ENCODE measurements at places on chromosomes 2 and 18.

DNA sequence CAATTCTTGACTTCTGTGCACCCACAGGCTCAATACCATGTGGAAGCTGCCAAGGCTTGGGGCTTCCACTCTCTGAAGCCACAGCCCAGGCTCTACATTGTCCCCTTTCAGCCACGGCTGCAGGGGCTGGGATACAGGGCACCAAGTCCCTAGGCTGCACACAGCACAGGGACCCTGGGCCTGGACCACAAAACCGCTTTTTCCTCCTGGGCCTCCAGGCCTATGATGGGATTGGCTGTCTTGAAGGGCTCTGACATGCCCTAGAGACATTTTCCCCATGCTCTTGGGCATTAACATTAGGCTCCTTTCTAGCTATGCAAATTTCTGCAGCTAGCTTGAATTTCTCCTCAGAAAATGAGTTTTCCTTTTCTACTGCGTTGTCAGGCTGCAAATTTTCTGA is 29.7 kb downstream of the NUP35 start:
- DNase-seq, result no peak

DNA sequence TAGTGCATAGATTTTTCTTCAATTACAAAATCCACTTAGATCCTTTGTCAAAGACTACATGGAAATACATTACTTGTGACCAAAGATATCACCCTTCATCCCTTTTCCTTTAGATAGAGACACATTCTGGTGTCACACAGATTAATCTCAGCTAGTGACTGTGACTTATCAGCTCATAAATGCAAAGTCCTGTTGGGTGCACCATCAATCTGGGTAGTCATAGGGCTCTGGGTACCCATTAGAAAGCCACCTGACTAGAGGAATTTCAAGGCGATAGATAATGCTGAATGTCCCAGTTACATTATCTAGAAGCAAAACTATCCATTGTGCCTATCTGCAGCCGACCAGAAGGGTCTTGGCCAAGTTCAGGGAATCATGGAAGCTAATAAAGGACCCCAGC is 2.6 kb upstream of the APOB start:
- DNase-seq, result no peak

DNA sequence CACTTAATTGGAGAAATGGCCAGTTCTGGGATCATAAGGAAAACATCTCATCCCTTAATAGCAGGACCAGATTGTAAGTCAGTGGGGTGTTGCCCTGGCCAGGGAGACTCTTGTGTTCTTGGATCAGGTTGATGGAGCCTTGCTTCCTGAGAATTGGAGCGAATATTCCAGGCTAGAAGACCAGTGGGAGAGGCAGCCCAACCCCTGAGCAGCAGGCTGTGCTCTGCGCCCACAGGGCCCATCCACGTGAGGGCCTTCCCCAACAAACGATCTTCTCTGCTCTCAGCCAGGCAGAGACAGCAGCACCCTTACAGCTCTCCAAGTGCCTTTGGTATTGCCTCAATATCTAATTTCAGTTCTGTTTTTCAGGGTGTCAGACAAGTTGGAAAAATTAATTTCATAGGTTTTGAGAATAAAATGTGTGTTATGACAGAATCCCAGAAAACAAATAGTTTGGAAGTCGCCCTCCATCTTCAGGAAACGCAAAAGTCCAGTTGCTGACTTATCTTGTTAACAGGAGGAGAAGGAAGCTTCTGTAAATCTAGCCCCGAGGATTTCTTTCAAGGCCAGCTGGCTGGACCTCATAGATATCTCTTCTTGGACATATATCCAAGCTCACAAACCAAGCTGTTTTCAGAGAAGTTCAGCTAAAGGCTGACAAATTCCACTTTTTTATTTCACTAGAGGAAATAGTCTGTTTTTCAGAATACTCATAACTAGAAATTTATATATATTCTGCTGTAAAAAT is 105.5 kb downstream of the COPS8 start:
- no peak for DNase-seq

DNA sequence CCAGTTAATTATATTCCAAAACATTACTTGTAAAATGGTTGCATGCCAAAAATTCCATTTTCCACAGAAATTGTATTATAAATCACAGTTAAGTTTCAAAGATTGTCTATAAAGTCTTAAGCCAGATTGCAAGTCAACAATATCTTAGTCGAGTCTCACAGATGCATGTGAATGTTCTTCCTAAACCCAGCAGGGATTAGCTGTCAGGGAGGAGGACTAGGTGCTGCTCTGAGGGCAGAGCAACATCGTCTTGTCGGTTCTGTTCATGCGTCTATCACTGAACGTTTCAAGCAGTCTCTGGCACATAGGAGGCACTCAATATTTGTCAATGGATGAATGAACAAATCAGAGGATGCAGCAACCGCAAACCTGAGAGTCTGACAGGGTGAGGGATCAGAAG is 27.0 kb downstream of the EPB41L3 start:
- DNase-seq, result no peak

GRCh38 chr2:177474301-177474700 is 81.7 kb downstream of the AGPS start:
- DNase-seq, result no peak

DNA sequence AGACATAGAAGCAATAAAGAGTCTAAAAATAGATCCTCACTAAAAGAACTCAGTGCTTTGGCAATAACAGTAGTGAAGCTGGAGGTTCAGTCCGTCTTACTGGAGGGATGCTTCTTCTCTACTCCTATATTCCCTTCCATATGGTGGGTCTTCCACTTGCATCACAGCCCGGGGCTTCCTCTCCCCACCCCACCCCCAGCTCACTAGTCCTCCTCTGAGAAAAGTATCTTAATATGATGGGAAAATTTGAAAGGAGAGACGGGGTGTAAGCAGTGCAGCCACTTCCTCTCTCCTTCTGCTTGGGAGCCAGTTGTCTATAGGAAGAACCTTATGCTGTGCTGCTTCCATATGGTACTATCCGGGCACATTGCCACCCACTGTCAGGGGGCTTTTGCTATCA is 57.2 kb upstream of the SPOPL start:
- DNase-seq, result no peak

DNA sequence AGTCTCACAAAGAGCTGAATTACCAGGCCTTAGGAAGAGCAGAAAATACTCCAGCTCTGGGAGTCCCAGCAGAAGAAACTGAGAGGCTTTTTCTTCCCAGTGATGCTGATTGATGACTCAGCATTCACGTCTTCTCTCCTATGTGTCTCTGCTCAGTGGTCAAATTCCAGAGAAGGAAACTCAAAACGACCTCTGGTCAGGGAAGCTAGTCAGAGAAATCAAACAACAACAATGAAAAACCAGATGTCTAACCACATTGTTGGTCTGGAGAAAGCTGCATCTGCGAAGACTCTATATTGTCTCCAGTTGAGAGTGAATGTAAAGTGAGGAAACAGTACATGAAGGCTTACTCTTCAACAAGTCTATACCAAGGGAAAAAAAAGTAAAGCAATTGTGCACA is 28.6 kb upstream of the CERS6 start:
- DNase-seq, result no peak

DNA sequence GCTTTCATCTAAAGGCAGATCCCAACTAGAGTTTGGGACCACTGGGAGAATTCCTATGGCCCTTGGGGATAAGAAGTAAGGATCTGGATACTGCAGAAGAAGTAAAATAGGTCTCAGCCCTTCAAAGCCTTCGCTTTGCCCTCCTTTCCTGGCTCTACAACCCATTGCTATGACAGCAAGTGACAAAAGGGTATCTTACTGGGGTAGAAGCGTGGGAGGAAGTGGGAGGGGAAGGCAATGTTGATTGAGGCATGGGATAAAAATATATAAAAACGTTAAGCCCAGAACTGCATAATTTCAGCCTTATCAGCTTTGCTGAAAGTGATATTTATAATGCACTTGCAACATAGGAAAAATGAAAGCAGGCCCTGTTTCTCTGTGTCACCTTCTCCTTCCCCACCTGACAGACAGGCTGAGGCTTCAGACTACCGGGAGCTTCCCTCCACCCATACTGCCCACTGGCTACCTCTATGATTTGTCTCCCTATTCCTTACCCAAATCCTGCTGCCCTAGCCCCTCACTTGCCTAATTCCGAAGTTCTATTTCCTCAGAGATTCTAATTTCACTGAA is 14.9 kb upstream of the SOS1 start:
- no peak for DNase-seq

DNA sequence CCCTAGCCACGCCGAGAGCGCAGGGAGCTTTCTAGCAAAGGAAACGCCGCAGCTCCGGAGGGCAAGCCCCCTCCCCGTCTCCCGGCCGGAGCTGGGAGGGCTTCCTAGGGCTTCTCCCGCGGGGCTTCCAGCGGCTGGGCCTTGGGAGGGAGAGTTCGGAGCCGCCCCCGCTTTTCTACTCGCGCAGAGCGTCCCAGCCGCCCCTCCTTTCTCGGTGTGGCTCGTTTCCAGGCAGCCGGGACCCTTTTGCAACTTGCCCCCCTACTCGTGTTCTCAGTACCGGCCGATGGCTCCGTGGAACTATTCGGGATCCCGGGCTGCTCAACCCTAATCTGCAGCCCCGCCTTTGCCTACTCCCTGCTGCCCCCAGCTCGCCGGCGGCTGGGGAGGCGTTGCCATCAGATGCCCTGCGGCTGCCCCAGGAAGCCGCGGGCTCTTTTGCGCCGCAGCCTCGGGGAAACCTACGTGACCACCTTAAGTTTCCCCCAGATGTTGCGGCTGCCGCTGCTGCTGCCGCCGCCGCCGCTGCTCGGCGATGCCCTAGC is 1.5 kb upstream of the NR4A2 start:
- peak; percentile 65 for DNase-seq

GRCh38 chr2:182391443-182391842 is 35.4 kb downstream of the PDE1A start:
- DNase-seq, result no peak

- no peak for DNase-seq
These were observed 22.5 kb downstream of the TBR1 start for GRCh38 chr2:161438598-161438997.

DNA sequence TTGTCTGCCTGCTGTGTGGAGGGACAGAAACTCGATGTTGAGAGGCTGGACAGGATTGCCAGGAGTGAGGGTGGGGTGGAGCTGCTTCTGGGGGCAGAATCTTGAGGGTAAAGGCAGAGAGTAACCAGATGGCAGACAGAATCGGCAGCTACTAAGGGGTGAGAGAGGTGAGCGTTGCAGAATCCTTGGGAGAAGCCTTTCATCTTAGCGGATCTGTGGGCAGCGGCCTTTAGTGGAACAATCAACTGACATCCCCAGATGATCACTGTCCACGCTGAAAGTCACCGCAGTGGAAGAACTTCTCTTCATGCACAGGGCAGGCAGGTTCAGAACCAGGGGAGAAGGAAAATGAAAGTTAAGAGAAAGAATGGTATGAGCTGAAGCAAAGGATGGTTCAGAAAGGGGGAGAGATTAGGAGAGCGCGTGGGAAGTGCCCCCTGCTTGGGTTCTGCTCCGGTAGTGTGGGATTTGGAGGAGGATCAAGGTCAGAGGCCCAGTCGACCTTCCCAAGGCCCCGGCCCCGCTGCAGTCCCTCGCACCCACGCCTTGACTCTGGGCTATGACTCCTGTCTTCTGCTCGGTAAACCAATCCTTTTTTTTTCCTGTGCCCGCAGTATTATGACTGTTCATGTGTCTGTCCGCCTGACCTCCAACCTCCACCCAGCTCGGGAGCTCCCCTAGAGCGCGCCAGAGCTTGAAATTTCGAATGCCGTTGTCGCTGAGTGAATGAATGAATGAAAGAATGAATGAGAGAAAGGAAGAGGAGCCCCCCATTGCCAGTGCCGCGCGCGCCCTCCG is 584 bp downstream of the BOLA3 start:
- DNase-seq, result no peak

DNA sequence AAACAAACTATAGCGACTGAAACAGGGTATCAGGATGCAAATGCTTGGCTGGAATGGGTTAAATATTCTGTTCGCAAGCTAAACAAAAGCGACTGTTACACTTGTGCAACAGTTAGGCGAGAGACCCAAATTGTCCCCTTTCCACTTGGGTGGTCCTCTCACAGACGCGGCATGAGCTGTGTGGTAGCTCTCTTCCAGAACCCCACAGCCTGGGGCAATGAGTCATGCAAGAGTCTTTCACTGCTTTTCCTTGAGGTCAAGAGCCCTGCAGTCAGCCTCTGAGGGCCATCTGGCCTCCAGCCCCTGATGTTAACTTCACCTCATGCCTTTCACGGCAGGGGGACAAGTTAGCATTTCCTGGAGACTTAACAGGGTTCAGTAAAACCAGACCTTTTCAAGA is 25.7 kb downstream of the SULT1C4 start:
- DNase-seq, result no peak

- no peak for DNase-seq
These were observed 91.7 kb downstream of the GCA start for GRCh38 chr2:162435676-162436075.

- DNase-seq, result no peak
These were observed 113.5 kb downstream of the NDUFA10 start for GRCh38 chr2:239911641-239912071.

- no peak for DNase-seq
These were observed 110.0 kb upstream of the EPAS1 start for GRCh38 chr2:46187112-46187618.

GRCh38 chr2:219918254-219918653 is 290.8 kb downstream of the SLC4A3 start:
- DNase-seq, result no peak

- DNase-seq, result no peak
These were observed 283.1 kb downstream of the TDRD15 start for GRCh38 chr2:21406911-21407310.

DNA sequence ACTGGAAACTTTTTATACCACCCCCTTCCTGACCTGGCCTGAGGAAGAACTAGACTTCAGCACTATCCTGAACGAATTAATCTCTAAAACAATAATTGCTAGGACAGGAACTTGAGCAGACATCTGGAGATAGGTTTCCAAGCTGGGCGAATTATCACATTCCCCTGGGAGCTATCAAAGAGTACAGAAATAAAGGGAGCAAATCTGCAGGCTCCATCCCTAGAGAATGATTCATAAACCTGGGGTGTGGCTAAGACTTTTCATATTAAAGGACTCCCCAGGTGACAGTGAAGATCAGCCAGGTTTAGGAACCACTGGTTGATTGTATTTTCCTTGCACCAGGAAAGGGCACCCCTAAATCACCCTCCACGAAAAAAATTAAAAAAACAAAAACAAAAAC is 105.6 kb upstream of the NOL4 start:
- DNase-seq, result no peak

- DNase-seq, result no peak
These were observed 679 bp downstream of the RNF144A start for GRCh38 chr2:6917761-6918421.

- DNase-seq, result no peak
These were observed 134.0 kb upstream of the NCK2 start for GRCh38 chr2:105610576-105611332.
